Endodermal cell (in vitro differentiated cells): ENCODE measurements at places on chromosomes 16 and 17. TPM values are rescaled to one million over a fixed set of nuclear protein-coding genes. Genes with fewer than 3 reads are reported as not detected.

TNP2 gene
- not detected in 2 replicates for total RNA-seq

MTMR4 gene
- total RNA-seq = 25.7 to 42.1 TPM (median 39.4 TPM) in 3 replicates

LRRC36 gene
- 0.59 TPM in 1 of 2 replicates, not detected in the other for total RNA-seq

ABCA3 gene
- total RNA-seq = 3.3 to 4.0 TPM (median 3.3 TPM) in 3 replicates

SLC13A5 gene
- 3.7 to 8.4 TPM (median 8.0 TPM) in 3 replicates for total RNA-seq

HYDIN gene
- total RNA-seq = 6.4 and 7.0 TPM in 2 replicates

GRB7 gene
- 73.9 to 83.0 TPM (median 74.3 TPM) in 3 replicates for total RNA-seq

CISD3 gene
- total RNA-seq = 10.9 and 11.2 TPM in 2 replicates

ZNF267 gene
- total RNA-seq = 15.3 to 21.7 TPM (median 21.6 TPM) in 3 replicates

CHRNE gene
- 0.71 to 1.2 TPM (median 1.0 TPM) in 3 replicates for total RNA-seq

PIMREG gene
- total RNA-seq = 24.4 to 70.4 TPM (median 68.7 TPM) in 3 replicates

SLFN12L gene
- total RNA-seq = not detected in 3 replicates

TEDC2 gene
- 19.2 to 57.6 TPM (median 56.8 TPM) in 3 replicates for total RNA-seq

SLC35G6 gene
- total RNA-seq = 0.33 TPM in 1 of 3 replicates, not detected in the others

OR1F1 gene
- 0.25 and 0.29 TPM in 2 replicates for total RNA-seq

NECAB2 gene
- 2.7 and 4.7 TPM in 2 replicates for total RNA-seq

MAPT gene
- total RNA-seq = 0.34 and 0.73 TPM in 2 replicates

SPATA32 gene
- total RNA-seq = not detected in 3 replicates

TMEM235 gene
- 0.29 and 0.33 TPM in 2 replicates for total RNA-seq

KCNH6 gene
- 0.33 to 0.95 TPM (median 0.80 TPM) in 3 replicates for total RNA-seq

SDR42E1 gene
- not detected in 2 replicates for total RNA-seq

MARCHF10 gene
- total RNA-seq = 0.48 to 1.7 TPM (median 0.87 TPM) in 3 replicates

TMEM100 gene
- total RNA-seq = 2.4 and 4.3 TPM in 2 replicates

MT1G gene
- not detected in 3 replicates for total RNA-seq

SULT1A4 gene
- total RNA-seq = 1.6 to 2.1 TPM (median 1.6 TPM) in 3 replicates

GP2 gene
- not detected in 3 replicates for total RNA-seq

ALG1 gene
- total RNA-seq = 28.8 and 32.3 TPM in 2 replicates

FUS gene
- total RNA-seq = 339 to 698 TPM (median 698 TPM) in 3 replicates

PAM16 gene
- 42.8 to 66.2 TPM (median 64.6 TPM) in 3 replicates for total RNA-seq

GNPTG gene
- 37.9 and 38.4 TPM in 2 replicates for total RNA-seq
